ENCODE measurements at places on chromosomes 12 and 14.
A peak's percentile ranks its signal among the peaks of the same experiment; 100 is the strongest.

DNA sequence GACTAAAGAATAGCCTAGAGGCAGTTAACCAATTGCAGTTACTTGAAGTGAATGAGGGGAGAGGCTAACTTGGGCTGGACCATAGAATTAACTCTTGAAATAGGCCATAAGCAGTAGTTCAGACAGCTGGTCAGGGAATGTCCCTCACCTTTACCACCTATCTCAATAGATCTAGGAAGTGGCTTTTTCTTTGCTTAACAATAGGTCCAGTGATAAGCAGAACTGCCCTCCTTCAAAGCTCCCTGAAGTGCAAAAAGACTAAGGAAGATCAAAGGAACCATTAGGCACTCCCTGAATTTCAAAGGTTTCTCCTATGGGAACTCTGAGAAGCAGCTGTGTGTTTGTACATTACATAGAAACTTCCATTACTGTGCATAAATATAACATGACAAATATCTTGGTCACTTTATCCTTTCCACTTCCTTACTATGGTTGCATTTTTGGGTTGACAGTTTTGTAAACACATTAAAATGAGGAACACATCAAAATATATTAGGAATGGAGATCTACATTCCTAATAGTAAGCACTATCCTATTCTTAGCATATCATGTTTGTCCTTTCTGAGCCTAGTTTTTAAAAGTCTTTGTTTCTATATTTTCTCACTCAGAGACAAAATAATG, 7.2 kb upstream of the NAA30 start:
- no peak for DNase-seq

- no peak for DNase-seq
Measured at GRCh38 chr12:6667559-6668210, 4.8 kb upstream of the ING4 start.

GRCh38 chr12:79344855-79345847, 345.6 kb downstream of the PAWR start:
- peak; percentile 59 for DNase-seq

DNA sequence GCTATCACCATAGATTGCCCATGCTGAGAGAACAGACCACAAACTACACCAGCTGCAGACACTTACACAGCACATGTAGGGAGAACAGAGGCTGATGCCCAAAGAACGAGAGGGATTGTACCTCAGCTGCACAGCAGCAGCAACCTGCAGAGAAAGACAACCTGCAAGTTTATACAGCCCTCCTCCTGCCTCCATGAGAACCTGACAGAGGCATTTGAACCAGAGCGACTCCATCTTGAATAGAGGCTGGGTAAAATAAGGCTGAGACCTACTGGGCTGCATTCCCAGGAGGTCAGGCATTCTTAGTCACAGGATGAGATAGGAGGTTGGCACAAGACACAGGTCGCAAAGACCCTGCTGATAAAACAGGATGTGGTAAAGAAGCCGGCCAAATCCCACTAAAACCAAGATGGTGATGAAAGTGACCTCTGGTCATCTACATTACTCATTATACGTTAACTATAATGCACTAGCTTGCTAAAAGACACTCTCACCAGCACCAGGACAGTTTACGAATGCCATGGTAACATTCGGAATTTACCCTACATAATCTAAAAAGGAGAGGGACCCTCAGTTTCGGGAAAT, 262.4 kb upstream of the HMGA2 start:
- DNase-seq = no peak

GRCh38 chr14:91280129-91280528, 35.6 kb upstream of the GPR68 start:
- no peak for DNase-seq

DNA sequence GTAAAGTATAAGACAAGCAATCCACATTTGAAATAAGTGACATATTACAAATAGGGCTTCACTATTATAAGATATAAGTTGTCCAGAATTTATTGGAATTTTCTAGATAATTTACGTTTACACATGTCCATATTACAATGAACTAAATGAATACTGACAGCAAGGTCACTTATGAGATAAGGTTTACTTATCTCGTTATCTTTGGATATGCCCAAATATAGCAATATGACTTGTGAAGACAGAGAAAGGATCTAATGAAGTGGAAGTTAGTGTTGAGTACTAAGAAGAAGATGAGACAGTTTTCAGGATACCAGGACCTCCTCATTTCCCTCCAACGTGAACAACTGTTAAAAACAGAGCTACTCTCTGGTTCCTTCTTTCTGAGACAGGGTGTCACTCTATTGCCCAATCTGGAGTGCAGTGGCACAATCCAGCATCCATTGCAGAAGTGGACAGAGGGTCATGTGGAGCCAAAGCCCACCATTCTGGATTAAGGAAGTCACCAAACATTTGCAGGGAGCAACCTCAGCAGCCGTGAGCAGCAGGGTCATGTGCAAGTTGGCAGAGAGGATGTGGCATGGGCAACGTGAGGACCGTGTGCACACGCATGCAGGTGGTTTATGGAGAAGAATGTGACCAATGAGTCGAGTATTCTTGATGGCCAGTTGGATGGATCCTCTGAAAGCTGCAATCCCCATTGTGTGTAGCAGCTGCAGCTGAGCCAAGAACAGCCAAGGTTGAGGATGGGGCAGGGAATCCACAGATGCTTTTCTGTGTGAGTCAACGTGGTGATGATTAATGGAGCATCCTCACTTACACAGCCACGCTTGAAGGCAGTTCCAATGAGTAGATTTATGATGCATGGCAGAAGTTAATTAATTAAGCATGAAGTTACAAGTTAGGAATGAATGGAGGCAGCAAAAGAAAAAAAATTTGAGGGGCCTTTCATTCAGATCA, 111.0 kb downstream of the BICD1 start:
- no peak for DNase-seq

Data from NCI-H748 treated with DMSO at 0.1 percent for 48 hours (cell line).